ENCODE measurements at places on chromosomes 1 and 21. TPM values are rescaled to one million over a fixed set of nuclear protein-coding genes. Genes with fewer than 3 reads are reported as not detected.

DNA sequence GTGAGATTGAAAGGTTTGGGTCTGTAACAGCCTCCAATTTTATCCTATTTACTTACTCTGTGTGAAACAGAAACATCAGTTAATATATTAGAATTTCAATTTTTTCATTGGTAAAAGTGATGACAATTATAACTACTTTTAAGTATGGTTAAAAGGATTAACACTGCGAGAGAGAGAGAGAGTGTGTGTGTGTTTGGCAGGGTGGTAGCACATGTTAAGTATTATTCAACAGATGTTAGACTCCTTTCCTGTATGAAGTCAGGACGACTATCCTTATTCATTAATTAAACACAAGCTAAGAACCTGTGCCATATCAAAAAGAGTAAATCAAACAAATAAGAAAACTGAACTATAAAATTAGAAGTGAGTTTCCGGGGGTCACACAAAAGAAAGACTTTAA, 662.5 kb downstream of the PLPP3 start:
- H3K27me3 ChIP-seq: no peaks in the 10 kb centered on the region
- no peak for DNase-seq
- H3K4me3 ChIP-seq: no peak overlapping the region
- no peaks in the 10 kb centered on the region for H3K4me1 ChIP-seq
- H3K36me3 ChIP-seq: no peaks in the 10 kb centered on the region

DNA sequence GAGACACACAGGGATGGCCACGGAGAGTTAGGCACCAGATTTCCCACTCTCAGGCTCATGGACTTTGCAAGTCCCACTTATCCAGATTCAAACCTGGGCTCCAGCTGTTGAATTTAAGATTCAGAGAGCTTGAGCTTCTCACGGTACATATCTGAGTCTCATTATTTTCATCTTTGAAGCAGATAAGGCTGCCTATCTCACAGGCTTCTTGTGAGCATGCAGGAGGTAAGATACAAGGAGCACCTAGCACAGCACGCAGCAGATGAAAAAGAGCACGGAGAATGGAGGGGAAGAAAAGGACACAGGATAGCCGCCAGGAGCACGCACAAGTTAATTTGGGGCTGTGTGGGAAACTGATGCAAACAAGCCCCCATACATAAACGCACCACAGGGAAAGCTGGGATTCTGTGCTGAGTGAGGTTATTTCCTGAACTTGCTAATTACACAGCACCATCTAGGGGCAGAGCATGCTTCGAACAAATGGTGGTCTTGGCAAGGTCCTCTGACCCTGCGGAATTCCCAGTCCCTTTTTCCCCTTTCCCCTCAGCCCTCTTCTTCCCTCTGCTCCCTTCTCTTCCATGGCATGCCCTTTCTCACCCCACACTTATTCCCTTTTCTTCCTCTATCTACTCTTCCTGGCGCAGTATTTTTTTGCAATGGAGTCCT, 134.7 kb upstream of the VANGL1 start:
- no peaks in the 10 kb centered on the region for H3K36me3 ChIP-seq
- peak; percentile 53 for DNase-seq

AIRE gene
- not detected for total RNA-seq

ZNF648 gene
- not detected for total RNA-seq

AMY2B gene
- 1.7 TPM for total RNA-seq

DNA sequence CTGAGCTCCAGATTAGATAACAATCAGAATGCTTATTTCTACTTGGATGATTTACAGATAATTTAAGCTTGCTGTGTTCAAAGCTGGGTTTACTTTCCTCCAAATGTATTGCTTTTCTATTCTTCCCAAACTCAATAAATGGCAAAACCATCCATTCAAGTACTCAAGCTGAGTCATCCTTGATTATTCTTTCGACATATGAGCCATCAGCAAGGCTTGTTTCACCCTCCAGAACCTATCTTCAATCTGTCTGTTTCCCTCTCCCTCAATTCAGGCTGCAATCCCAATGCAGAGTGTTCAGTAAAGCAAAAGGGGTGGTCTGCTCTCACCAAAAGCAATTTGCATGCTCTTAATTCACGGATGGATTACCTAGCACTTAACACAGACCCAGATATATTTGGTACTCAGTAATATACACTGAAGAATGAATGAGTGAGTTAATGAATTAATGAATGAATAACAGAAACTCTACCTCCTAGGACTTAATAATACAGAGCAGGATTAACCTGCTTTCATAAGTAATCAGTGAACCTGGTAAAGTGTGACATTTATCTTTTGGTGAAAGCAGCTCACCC, 41.9 kb downstream of the DDR2 start:
- H3K36me3 ChIP-seq: no peaks in the 10 kb centered on the region
- no peaks in the 10 kb centered on the region for H3K27me3 ChIP-seq
- no peak overlapping the region for H3K4me3 ChIP-seq
- peaks cover 56% of the 10 kb centered on the region for H3K4me1 ChIP-seq

NTNG1 gene
- 8.1 TPM for total RNA-seq

DNA sequence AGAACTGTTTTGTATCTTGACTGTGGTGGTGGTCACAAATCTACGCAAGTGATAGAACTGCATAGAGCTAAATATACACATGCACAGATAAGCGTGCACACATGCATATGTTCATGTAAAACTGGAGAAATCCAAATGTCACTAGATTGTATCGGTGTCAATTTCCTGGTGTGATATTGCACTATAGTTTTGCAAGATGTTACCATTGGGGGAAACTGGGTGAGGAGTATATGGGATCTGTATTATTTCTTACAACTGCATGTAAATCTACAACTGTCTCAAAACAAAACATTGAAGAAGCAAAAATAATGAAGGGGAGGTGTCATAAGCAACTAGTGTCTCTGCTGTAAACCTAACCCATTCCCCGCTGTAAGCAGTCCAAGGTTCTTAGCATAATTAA, 30.2 kb downstream of the FAM163A start:
- H3K27me3 ChIP-seq: peaks cover 7% of the 10 kb centered on the region
- no peak for DNase-seq
- H3K4me1 ChIP-seq: no peaks in the 10 kb centered on the region
- no peaks in the 10 kb centered on the region for H3K36me3 ChIP-seq
- no peak overlapping the region for H3K27ac ChIP-seq

DNA sequence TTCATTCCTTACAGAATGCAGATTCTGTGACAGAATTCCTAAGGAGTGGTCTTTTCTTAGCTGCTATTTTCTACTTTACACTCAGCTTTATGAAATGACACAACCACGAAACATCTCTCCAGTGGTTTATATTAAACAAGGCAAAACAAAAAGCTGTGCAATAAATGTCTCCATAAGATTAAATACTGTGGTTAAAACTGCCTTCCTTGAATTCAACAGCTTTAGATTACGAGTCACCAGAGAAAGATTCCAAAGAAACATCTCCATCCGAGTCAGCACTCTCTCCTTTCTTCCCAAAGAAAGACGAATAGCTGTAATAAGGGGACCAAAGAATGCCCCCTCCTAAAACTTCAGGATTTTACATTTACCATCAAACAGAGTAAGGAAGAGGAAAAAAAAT, 4.6 kb upstream of the C1orf87 start:
- H3K27me3 ChIP-seq: peaks cover 10% of the 10 kb centered on the region
- peak; percentile 46 for DNase-seq
- no peak overlapping the region for H3K4me3 ChIP-seq
- no peaks in the 10 kb centered on the region for H3K4me1 ChIP-seq
- H3K27ac ChIP-seq: no peak overlapping the region
- H3K36me3 ChIP-seq: no peaks in the 10 kb centered on the region
